ENCODE measurements at places on chromosomes 6 and 20.
A peak's percentile ranks its signal among the peaks of the same experiment; 100 is the strongest.

GRCh38 chr20:49422161-49422560 is 60.3 kb downstream of the KCNB1 start:
- DNase-seq: no peak

DNA sequence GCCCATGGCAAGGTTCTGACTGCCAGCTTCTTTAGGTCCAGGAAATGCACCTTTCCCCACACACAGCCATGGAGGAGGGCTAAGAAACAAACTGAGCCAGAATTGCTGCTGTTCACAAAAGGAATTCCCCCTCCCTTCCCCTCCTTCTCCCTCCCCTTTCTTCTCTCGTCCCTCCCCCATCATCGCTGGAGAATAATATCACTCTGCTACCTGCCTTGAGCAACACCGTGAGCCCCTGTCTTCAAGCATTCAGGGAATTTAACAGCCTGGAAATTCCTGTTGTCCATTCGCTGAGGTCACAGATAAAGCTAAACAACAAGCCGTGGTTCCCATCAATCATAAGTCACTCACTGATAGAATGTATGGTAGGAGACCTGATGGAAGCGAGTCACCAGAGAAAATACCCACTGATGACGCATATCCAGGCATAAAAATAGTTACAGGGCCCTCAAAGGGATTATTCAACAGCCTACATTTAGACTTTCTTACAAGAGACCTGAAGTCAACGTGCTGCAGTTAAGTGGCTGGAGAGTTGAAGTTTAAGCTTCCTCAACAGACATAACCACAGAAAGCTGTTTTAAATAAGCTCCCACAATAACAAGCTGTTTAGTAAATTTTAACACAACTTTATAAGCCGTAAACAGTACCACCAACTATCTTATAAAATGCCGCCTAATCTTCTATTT is 59.7 kb downstream of the HIVEP2 start:
- peak; percentile 87 for DNase-seq

DNA sequence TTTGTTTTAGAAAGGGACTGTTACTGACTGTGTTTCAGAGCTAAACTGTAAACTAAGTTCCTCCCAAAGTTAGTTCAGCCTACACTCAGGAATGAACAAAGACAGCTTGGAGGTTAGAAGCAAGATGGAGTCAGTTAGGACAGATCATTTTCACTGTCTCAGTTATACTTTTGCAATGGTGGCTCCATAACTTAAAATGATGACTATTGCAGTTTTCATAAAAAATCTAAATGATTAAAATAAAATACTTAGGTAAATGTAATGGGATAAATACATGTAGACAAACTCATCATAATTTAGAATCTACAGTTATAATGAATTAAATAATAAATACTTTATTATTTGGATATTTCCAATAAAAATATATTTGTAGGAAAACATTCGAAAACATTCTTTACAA is 590.6 kb downstream of the EPHA7 start:
- DNase-seq: no peak

DNA sequence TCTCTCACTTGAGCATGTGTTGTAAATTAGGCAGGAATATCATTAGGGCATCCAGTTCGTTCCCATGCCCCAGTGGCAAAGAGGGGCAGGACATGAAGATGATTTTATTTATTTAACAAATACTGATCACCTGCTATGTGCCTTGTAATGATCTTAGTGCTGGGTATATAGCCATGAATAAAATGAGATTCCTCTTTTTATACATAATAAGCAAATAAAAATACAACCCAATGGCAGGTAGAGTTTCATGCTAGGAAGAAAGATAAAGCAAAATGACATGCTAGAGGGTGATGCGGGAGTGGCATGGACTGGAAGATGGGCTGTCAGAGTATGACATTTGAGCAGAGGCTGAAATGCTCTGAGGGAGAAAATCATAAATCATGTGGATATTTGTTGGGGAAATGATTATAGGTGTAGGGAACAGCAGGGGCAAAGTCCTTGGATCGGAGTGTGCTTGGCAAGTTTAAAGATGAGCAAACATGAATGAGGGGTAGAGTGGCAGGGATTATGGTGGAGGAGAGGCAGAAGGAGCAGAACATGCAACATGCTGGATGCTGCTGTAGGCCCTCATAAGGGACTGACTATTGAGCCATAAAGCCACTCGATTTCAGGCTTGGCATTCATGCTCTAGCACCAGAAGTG is 342.1 kb downstream of the PLCB1 start:
- no peak for DNase-seq

- no peak for DNase-seq
Measured at GRCh38 chr20:38046572-38046971, 13.0 kb downstream of the RPRD1B start.

GRCh38 chr6:25640891-25641290 is 11.1 kb upstream of the SCGN start:
- DNase-seq: no peak

- no peak for DNase-seq
Measured at GRCh38 chr6:38489951-38490350, 149.8 kb downstream of the BTBD9 start.

DNA sequence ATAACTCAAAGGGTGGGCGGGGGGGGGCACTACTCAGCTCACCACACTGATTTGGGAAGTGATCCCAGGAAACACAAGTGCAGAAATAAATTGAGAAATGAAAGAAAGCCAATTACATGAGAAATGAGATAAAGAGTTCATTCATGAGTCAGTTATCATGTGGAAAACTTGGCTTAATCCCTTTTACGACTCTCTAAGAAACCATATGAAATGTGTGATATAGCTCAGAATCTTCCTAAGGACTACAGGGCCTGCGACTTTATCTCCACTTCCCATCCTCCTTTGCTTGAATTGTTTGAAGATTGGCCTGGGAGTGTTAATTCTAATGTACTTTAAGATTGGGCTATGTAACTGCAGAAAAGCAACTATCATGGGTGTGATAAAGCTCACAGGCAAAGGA is 3.6 kb upstream of the BTN2A2 start:
- DNase-seq: no peak

DNA sequence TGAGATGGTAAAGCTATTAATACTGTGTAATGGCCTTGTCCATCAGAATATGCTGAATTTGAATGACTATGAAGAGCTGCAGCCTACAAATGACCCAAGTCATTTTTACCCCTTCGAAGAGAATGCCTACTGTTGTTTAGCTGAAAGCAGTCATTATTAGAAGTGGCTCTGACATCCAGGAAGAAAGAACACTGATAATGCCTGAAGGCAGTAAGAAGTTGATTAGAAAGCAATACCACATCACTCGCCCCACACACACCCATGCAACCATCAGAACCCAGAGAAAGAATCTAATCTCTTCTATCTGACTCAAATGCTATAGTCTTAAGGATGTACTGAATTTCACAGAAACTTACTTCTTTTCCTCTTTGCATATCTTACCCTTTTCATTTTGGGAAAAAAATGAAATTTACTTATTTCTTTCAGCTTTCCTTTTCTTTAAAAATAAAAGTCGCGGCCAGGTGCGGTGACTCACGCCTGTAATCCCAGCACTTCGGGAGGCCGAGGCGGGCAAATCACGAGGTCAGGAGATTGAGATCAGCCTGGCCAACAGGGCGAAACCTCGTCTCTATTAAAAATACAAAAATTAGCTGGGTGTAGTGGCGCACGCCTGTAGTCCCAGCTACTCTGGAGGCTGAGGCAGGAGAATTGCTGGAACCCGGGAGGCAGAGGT is 61.0 kb downstream of the ARHGAP18 start:
- DNase-seq: no peak

DNA sequence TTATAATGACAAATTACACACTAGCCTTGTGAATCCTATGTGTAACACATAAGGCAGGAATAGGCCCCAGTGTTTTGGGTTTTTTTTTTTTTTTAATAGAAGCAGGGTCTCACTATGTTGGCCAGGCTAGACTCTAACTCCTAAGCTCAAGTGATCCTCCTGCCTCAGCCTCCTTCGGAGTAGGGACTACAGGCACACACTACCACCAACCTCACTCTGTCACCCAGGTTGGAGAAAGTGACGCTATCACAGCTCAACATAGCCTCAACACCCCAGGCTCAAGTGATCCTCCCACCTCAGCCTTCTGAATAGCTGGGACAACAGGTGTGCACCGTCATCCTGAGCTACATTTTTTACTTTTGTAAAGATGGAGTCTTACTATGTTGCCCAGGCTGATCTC is 205.8 kb upstream of the RREB1 start:
- no peak for DNase-seq

DNA sequence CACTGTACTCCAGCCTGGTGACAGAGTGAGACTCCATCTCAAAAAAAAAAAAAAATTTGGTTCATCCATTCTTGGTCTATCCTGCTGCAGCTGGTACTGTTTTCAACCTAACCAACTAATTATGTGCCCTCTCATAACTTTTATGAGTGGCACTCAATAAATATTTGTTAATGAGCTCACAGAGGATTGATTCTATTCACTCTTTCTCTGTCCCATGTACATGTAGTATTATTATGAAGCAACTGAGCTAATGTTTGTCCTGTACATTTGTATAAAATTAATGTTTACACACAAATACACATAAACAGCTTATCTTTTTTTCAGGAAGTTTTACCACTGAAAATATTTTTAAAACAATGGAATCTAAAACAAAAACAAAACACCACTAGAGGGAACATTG is 10.1 kb downstream of the RIPOR2 start:
- DNase-seq: no peak

GRCh38 chr20:62808211-62808865 is 3.7 kb downstream of the OGFR start:
- peak; percentile 78 for DNase-seq
